NCI-H1048 (cell line): ENCODE measurements at places on chromosomes 5 and 9.

DNA sequence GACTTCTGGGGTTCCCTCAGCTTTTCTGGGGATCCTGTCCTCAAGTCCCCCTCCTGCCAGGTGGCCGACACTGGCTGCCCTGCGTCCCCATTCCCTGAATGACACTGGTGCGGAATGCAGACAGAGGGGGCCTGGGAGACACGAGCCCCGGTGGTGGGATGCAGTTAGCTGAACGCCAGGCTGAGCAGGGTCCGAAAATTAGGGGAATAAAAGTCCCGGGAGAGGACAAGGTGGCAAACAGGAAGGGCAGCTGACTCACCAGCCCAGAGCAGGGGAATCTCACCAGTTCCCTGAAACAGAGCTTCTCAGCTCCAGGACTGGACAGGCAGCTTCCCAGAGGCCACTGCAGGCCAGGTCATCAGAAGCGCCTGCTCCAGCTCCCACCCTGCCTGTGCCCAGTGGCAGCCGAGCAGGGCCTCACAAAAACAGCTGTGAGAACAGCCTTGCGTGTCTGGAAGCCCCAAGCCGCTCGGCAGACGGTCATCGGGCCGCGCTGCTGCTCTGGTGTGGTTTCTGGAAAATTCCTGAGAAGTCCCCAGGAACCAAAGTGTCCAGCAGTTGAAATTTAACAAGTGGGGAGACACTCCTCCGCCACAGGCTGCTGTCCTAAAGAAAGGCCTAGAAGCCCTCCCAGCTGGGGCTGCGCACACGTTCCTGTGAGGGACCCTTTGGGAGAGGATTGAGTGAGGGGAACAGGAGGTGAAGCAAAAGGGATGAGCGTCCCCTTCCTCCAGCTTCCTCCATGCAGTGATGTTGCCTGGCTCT is 47.6 kb upstream of the EXOC3 start:
- DNase-seq = no peak

DNA sequence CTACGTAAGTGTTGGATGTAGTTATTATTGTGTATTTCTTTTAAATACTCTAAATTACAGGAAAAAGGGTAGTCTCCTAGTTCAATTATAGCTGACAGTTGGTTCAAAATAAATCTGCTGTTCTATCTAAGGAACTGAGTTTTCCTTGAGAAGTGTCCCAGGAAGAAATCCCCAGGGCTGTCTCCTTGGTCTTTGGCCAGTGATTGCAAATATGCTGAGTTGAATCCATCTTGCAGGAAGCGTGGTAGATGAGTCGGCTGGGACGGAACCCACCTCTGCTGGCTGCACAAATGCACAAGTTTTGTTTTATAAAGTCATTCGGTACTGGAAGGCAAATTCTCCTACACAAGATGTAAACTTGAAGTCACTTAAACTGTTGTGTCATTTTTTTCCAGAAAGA is 30.2 kb upstream of the HOMER1 start:
- no peak for DNase-seq

DNA sequence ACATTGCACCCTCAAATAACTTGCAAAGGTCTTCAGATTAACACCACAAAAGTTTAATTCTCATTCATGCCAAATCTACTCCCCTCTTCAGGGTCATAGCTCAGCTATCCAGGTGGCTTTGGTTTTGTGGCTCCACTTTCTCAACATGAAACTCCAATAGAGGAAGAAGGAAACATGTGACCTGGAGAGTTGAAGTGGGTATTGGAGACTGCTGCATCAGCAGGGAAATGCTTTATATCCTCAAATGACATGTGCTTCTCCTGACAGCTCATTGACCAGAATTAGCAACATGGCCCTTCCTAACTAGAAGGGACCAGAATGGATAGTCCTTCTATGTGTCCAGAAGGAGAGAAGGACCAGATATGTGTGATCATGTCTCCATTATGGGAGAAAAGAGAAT is 73.6 kb downstream of the TLR4 start:
- no peak for DNase-seq

GRCh38 chr9:113624721-113625120 is 161.2 kb downstream of the RGS3 start:
- no peak for DNase-seq

- no peak for DNase-seq
Measured at GRCh38 chr9:137470785-137471184, 11.7 kb upstream of the NSMF start.

DNA sequence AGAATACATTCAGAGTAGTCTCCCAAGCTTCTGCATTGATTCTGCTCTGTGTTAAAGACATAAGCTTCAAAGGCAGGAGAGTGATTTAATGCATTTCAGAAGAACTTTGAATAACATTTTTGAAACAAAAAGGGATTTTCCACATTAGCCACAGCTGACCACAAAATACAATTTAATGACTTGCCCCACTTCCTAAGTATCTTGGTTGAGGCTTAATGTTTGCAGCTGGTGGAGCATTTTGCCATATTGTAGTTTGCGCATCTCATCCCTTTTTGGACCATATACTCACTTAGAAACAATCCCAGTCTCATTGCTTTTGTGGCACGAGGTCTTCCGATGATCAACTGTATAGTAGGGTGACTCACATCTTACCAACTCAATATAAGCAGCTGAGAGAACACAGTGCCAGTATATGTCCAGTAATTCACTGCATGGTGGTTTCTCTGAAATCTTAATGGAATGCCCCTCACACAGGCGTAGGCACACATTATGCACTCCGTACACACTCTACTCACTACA is 455.8 kb upstream of the PTGER4 start:
- no peak for DNase-seq
